ENCODE measurements at places on chromosomes 5 and 9.

GRCh38 chr9:127809002-127809539 lies 6.4 kb downstream of the FPGS start:
- no peak for DNase-seq

DNA sequence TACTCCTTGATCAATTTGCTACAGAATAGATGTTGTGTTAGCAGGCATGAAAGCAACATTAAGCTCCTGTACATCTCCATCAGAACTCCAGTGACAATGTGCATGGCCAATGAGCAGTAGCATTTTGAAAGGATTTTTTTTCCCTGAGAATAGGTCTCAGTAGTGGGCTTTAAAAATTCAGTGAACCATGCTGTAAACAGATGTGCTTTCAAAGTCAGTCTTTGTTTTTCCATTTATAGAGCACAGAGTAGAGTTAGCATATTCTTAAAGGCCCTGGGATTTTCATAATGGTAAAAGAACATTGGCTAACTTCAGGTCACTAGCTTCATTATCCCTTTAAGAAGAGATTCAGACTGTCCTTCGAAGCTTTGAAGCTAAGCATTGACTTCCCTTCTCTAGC lies 150.8 kb downstream of the VPS13A start:
- DNase-seq, result no peak

GRCh38 chr5:126919566-126919965 lies 110.8 kb downstream of the MARCHF3 start:
- no peak for DNase-seq

GRCh38 chr5:1476181-1476966 lies 31.1 kb upstream of the SLC6A3 start:
- DNase-seq, result no peak

GRCh38 chr9:95118596-95118995 lies 198.9 kb downstream of the FANCC start:
- no peak for DNase-seq

DNA sequence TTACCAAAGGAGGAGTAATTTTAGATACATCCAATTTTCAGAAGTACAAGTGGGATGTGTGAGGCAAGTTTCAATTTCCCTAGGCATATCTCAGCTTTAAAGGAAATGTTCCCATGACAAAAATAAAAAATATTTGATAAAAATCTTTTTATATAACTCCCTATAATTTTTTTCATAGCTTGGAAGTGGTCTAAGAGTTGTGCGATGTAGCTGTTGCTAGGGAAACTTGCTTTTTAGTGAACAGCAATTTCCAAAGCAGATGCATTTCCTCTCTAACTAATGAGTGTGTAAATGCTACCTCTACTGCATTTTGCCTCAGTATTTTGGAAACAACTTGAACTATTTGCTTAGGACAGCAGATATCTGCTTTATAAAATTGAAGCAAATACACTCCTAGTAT lies 39.6 kb downstream of the MACIR start:
- DNase-seq, result no peak

DNA sequence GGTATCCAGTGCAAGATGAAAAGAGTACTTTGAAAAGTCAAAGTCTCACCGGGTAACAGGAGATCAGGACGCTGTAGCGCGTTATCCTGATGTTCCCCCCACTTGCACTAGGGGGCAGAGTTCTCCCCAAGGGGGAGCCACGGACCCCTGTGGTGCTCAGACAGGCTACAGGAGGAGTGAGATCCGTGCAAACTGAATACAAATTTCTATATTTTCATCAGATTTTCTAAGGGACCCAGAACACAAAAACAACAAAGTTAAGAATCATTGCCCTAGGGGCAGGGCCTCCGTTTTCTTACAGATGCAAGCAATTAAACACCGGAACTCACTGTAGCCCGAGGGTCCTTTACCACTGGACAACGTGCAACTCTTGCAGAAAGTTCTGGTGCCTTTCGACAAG lies 2.0 kb downstream of the MYO10 start:
- no peak for DNase-seq

DNA sequence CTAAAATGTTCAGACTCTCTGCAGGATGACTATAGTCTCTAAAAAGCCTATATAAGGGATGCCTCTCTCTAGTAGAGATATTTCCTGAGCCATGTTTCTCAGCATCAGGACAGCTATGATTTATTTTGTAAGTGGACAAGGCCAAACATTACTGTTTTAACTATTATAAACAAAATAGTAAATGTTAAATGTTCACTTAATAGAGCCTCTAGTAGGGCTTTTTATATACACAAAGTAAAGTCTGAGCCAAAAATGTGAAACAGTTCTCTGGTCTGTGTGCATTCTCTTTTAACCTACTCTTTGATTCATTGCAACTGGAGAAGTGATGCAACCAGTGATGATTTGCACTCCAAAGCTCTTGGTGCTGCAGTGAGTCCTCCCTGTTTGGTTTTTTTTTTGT lies 220.5 kb downstream of the GDNF start:
- DNase-seq, result no peak

DNA sequence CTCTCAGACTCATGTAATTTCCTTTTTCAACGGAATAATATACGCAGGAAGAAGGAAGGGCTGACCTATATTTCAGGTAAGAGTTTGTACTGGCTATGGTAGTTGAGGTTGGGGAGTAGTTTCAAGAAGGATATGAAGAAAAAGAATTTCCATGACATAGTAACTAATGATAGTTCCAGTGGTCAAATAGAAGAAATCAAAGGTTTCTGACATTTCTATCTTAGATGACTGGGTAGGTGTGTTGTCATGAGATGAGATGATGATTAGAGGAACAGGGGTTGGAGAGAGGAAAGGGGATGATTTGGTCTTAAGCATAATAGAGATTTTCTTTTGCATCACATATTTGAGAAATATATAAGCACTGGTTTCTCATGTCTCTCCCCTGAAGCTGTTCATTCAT lies 166.0 kb downstream of the SPATA31D1 start:
- DNase-seq, result no peak

GRCh38 chr5:131607418-131607817 lies 27.6 kb downstream of the RAPGEF6 start:
- no peak for DNase-seq

GRCh38 chr5:124908581-124909451 lies 162.4 kb upstream of the ZNF608 start:
- no peak for DNase-seq

DNA sequence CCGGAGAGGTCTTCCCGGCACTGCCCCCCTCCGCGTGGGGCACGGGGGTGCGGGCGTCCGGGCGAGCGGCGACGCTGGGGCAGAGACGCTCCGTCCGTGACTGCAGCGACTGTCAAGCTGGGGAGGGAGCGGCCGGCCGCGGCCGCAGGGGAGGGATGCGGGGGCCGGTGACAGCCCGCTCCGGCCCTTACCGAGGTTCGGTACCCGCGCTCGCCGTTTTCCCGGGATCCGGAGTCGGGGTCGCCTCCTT lies 400 bp downstream of the KDM4C start:
- no peak for DNase-seq

DNA sequence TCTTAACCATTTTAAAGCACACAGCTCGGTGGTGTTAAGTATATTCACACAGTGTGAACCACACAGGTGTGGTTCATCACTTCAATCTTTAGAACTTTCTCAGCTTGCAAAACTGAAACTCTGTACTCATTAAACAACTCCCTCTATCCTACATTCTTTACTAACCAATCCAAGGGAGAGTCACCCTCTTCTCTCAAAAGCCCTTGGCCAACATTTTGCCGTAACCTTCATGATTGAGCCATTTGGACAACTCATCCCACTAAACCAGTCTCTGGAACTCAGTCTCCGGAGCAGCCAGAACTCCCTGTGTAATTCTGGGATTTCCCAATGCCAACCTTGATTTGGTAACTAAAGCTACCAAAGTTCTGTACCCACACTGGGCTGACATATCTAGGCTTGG lies 84.7 kb downstream of the TTC39B start:
- DNase-seq, result no peak

DNA sequence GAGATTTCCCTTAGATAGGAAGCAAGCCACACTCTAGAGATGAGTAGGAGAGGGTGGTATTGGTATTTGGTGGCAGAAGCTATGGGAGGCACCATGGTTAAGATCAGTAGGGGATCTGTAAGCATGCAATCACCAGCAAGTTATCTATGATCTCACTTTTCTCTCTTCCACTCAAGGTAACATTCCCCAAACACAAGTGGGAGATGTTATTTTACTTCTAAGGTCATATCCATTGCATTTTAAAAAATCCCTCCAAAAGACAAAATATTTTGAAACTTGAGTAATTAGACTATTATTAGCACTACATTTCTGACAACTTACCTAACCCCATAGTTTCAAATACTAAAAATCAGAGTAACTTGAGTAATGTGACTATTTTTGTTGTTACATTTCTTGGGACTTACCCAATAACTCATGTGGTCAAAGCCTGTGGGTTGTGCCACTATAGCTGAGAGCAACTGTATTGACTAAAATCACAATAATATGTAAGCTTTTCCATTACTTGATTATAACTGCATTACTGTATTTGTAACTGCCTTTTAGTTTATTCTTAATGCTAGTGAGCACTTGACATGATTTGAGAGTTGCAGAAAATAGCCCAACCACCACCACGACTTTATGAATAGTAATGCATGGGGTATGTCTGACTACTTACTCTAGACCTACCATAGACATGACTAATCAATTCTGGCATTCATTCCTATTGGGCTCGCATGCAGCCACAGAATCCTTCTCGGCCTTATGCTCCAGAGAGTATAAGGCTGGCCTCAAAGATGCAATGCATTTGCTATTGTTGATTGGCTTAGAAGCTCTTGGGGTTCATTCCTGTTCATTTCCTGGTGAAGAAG lies 264.7 kb downstream of the TRIM32 start:
- no peak for DNase-seq

GRCh38 chr5:151293624-151294023 lies 9.9 kb downstream of the SLC36A3 start:
- DNase-seq, result no peak

DNA sequence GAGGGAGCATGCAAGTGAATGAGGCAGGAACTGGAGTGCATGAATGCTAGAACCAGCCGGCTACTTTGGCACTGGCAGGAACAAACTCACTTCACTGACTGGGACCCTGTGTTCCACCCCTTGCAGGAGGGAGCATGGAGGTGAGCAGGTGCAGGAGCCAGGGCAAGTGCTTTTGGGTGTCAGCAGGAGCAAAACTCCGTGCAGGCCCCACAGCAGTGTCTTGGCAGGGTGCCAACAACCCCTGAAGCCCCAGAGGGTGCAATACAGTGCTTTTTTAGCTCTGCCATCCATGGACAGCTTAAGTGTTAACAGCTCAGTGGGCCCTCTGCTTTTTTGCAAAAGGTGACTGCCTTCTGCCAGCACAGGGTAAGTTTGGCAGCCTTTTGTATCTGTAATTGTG lies 245.8 kb upstream of the PCSK5 start:
- no peak for DNase-seq

DNA sequence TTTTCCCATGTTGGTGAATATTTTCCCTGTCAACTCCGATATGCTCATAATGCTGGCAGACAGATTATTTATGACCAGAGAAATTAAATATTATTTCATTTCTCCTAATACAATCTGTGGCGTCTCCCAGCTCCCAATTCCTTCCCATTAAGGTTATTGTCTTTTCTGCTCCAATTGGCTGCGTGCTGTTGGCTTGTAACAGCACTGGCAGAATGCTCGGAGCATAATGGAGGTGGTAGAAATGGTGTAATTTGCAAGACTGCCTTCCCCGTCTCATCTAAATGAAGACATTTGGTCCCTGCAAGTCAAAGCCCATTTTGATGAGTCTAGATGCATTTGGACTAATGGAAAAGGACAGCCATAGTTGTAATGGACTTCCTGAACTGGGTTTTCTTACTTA lies 601.7 kb downstream of the BRINP1 start:
- DNase-seq, result no peak

DNA sequence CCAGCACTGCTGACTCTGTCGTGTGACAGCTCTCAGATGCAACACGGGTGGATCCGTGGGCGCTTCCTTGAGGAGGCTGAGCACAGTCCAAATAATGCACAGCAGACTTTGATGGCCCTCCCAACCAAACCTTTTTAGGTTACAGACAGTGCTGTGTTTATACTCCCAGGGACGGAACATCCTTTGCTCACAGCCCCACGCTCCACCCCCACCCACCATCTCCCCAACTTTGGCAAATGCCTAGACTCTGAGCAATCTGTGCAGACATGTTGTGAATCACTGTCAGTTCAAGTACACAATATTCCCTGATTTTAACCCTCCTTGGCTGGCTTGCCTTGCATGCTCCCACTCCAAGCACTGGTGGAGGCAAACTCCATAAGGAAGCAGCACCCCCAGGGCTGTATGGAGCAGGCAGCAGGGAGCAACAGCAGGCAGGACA lies 324.6 kb downstream of the MLLT3 start:
- no peak for DNase-seq

DNA sequence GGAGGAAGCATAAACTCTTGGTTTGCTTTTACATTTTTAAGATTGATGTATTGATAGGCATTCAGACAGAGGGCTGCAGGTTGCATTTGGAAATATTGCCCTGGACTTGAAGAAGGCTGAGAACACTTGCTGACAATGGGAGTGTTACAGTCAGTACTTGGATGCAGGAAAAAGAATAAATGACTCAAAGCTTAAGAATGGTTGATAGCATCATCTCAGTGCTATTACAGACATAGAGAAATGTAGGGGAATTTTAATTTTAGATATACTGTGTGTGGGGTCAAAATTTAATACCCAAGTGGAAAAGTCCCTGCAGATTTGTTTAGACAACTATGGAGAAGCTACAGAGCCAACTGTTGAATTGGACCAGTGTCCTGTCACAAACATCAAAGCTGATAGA lies 101.1 kb downstream of the ISL1 start:
- no peak for DNase-seq

Measured in NCI-H2107 (cell line).